ENCODE measurements at places on chromosomes 6 and 20. TPM values are rescaled to one million over a fixed set of nuclear protein-coding genes. Genes with fewer than 3 reads are reported as not detected.

GRCh38 chr20:18719426-18719825, 94.2 kb upstream of the SCP2D1 start:
- no peaks in the 10 kb centered on the region for H3K36me3 ChIP-seq
- H3K4me3 ChIP-seq: no peak overlapping the region
- H3K4me1 ChIP-seq: no peaks in the 10 kb centered on the region
- H3K27ac ChIP-seq: no peak overlapping the region
- no peak for DNase-seq

- peaks cover 5% of the 10 kb centered on the region for H3K4me1 ChIP-seq
- no peak for DNase-seq
- H3K27me3 ChIP-seq: no peaks in the 10 kb centered on the region
- H3K36me3 ChIP-seq: no peaks in the 10 kb centered on the region
- H3K4me3 ChIP-seq: no peak overlapping the region
Measured at GRCh38 chr6:163539101-163539762, 124.7 kb downstream of the QKI start.

GRCh38 chr6:35686873-35687555, 1.7 kb downstream of the FKBP5 start:
- H3K4me1 ChIP-seq: no peaks in the 10 kb centered on the region
- no peak for DNase-seq
- H3K27me3 ChIP-seq: no peaks in the 10 kb centered on the region
- peak overlapping the region; percentile 87 for H3K4me3 ChIP-seq

GRCh38 chr6:37305841-37306425, 47.9 kb upstream of the RNF8 start:
- no peak overlapping the region for H3K27ac ChIP-seq
- H3K4me1 ChIP-seq: no peaks in the 10 kb centered on the region
- H3K36me3 ChIP-seq: peaks cover 3% of the 10 kb centered on the region

- no peaks in the 10 kb centered on the region for H3K4me1 ChIP-seq
- no peak overlapping the region for H3K27ac ChIP-seq
- H3K27me3 ChIP-seq: no peaks in the 10 kb centered on the region
- peak; percentile 76 for DNase-seq
- H3K4me3 ChIP-seq: no peak overlapping the region
- H3K36me3 ChIP-seq: no peaks in the 10 kb centered on the region
Measured at GRCh38 chr20:31849306-31849930, 4.0 kb upstream of the FOXS1 start.

DNA sequence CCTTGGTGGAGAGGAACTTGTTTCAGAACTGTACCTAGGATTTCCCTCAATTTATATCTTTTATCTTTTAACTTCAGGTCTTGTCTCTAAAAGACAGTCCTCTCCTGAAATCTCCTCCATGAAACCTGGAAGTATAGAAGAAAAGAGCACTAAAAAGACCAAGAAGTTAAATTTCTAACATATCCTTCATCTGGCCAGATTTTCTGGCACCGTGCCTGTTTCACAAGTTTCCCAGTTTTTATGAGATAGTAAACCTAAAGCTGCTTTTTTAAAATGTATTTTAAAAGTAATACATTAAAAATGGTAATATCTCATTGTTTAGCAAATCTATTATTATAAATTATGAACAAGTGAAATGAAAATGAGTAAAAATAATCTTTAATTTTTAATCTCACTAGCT, 348.3 kb upstream of the RSPO3 start:
- H3K4me1 ChIP-seq: no peaks in the 10 kb centered on the region
- no peaks in the 10 kb centered on the region for H3K27me3 ChIP-seq
- DNase-seq: no peak
- H3K4me3 ChIP-seq: no peak overlapping the region

GRCh38 chr6:16108921-16109658, 19.8 kb upstream of the MYLIP start:
- no peaks in the 10 kb centered on the region for H3K36me3 ChIP-seq
- peak overlapping the region; percentile 14 for H3K27ac ChIP-seq
- peaks cover 8% of the 10 kb centered on the region for H3K4me1 ChIP-seq
- H3K27me3 ChIP-seq: no peaks in the 10 kb centered on the region
- peak; percentile 46 for DNase-seq
- no peak overlapping the region for H3K4me3 ChIP-seq

DNA sequence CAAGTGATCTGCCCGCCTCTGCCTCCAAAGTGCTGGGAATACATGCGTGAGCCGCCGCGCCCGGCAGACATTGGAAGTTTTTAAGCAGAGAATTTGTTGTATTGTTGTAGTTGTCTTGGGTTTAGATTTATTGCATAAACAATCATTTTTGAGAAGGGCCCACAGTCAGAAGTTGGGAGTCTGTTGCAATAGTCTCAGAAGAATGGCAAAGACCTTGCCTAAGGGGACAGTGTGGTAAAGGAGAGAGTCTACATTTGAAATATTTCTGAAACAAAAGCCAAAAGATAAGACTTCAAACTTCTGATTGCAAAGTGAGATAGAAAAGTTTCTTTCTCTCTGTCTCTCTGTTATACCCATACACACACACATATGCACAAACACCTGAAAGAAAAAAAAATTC, 22.5 kb downstream of the HFE start:
- no peak overlapping the region for H3K27ac ChIP-seq
- no peaks in the 10 kb centered on the region for H3K36me3 ChIP-seq
- H3K4me1 ChIP-seq: no peaks in the 10 kb centered on the region
- H3K4me3 ChIP-seq: no peak overlapping the region
- no peak for DNase-seq
- H3K27me3 ChIP-seq: no peaks in the 10 kb centered on the region

- H3K4me3 ChIP-seq: no peak overlapping the region
- H3K4me1 ChIP-seq: no peaks in the 10 kb centered on the region
- H3K27ac ChIP-seq: no peak overlapping the region
- DNase-seq: no peak
- H3K36me3 ChIP-seq: no peaks in the 10 kb centered on the region
- no peaks in the 10 kb centered on the region for H3K27me3 ChIP-seq
Measured at GRCh38 chr6:118488631-118489030, 59.5 kb upstream of the PLN start.

- H3K4me3 ChIP-seq: peak overlapping the region; percentile 47
- peaks cover 27% of the 10 kb centered on the region for H3K4me1 ChIP-seq
- H3K27me3 ChIP-seq: peaks cover 46% of the 10 kb centered on the region
Measured at GRCh38 chr6:98833307-98834059, 891 bp upstream of the POU3F2 start.

GRCh38 chr6:700490-700889, 7.6 kb upstream of the EXOC2 start:
- no peak overlapping the region for H3K4me3 ChIP-seq
- no peaks in the 10 kb centered on the region for H3K4me1 ChIP-seq

GRCh38 chr20:17556837-17557674, 12.8 kb upstream of the DSTN start:
- peaks cover 19% of the 10 kb centered on the region for H3K4me1 ChIP-seq
- no peaks in the 10 kb centered on the region for H3K27me3 ChIP-seq
- peak overlapping the region; percentile 85 for H3K27ac ChIP-seq
- peak; percentile 81 for DNase-seq

DNA sequence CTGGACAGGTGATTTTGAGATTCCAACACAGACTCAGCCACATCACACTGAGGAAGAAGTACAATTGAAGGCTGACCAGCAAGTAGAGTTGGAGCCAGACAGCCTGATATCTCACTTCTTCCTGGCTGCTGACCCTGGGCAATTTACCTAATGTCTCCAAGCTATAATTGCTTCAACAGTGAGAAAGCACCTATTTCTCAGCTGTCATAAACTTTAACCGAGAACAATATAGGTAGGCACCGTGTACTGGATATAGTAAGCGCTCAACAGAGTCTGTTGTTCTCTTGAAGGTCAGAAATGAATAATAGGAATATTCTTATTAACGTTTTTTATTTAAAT, 28.3 kb downstream of the STX7 start:
- DNase-seq: no peak
- no peaks in the 10 kb centered on the region for H3K36me3 ChIP-seq
- no peaks in the 10 kb centered on the region for H3K27me3 ChIP-seq

DNA sequence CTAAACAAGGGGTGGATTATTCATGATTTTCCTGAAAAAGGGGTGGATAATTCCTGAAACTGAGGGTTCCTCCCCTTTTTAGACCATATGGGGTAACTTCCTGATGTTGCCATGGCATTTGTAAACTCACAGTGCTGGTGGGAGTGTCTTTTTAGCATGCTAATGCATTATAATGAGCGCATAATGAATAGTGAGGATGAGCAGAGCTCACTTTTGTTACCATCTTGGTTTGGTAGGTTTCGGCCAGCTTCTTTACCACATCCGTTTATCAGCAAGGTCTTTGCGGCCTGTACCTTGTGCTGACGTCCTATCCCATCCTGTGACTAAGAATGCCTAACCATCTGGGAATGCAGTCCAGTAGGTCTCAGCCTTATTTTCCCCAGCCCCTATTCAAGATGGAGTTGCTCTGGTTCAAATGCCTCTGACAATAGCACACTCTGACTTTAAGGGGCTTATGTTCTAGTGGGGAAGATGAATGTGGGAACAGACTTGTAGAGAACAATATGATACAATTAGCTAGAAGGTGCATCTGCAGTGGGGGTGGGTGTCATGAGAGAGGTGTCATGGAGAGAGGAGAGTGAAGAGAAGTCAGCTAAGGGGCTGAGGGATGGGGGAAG, 4.2 kb upstream of the GPR31 start:
- no peak overlapping the region for H3K4me3 ChIP-seq
- no peaks in the 10 kb centered on the region for H3K4me1 ChIP-seq
- H3K36me3 ChIP-seq: no peaks in the 10 kb centered on the region
- no peaks in the 10 kb centered on the region for H3K27me3 ChIP-seq
- DNase-seq: no peak
- no peak overlapping the region for H3K27ac ChIP-seq

DNA sequence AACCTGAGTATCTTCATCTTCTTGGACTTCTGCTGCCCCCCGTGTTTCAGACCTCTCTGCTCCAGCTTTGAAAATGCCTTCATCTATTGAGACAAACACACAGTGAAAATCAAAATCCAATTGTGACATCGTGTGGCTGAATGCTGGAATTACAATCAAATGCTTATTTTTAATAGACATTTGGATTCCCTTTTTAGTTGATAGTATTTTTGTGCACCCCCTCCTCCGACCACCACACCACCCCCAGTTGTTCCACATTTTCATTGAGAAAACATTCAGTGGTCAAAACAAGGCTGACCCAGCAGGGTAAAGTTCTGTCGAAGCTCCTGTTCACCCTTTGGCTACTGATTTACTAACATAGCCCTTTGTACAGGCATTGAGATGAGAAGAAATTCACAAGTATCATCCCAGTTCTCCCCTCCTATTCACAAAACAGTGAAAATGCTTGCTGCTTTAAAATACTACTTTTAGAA, 79.0 kb downstream of the NRSN1 start:
- H3K27ac ChIP-seq: no peak overlapping the region
- H3K27me3 ChIP-seq: no peaks in the 10 kb centered on the region
- H3K4me3 ChIP-seq: no peak overlapping the region
- H3K4me1 ChIP-seq: no peaks in the 10 kb centered on the region

DNA sequence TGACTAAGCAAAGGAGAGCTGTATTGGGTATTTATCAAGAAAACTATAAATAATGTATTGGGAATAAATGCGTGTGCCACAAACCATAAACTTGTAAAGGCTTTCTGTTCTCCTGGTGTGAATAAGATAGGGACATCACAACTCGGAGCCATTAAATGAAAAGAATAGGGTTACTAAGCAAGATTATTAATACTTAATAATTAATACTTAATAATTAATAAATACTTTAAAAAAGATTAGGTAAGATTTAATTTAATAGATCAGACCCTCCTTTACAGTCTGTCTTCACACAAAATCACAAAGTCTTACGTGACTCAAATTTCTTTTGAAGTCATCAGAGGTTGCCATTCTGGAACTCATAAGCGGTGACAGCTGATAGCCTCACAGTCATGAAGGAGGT, 648.9 kb downstream of the PRKN start:
- no peaks in the 10 kb centered on the region for H3K4me1 ChIP-seq
- H3K27ac ChIP-seq: no peak overlapping the region
- no peaks in the 10 kb centered on the region for H3K27me3 ChIP-seq
- no peaks in the 10 kb centered on the region for H3K36me3 ChIP-seq
- H3K4me3 ChIP-seq: no peak overlapping the region

- H3K27ac ChIP-seq: peak overlapping the region; percentile 80
- H3K4me3 ChIP-seq: peak overlapping the region; percentile 13
- no peak for DNase-seq
- no peaks in the 10 kb centered on the region for H3K27me3 ChIP-seq
- H3K36me3 ChIP-seq: no peaks in the 10 kb centered on the region
Measured at GRCh38 chr6:3355358-3356055, 96.8 kb downstream of the PSMG4 start.

DNA sequence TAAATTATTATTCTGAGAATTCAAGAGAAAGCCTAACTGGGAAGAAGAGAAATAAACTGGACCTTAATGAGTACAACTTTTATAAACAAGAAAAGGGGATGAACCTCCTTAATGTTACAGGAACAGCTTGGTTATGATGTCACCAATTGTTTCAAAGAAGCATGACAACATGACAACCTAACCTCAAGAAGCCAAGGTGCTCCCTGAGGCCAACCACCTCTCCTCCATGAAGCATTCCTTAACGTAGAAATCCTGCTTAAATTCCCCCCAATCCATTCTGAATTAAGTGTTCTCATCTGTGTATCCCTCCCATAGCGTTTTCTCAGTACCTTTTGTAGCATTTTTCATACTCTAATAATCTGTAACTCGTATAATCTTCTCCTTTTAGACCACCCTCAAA, 1.7 kb downstream of the HBS1L start:
- H3K27ac ChIP-seq: no peak overlapping the region
- no peaks in the 10 kb centered on the region for H3K36me3 ChIP-seq
- H3K27me3 ChIP-seq: no peaks in the 10 kb centered on the region
- peaks cover 8% of the 10 kb centered on the region for H3K4me1 ChIP-seq
- no peak for DNase-seq
- peak overlapping the region; percentile 88 for H3K4me3 ChIP-seq

The IMPG1 gene
- total RNA-seq: 0.04 TPM

The SLC17A3 gene
- not detected for total RNA-seq

The GPX5 gene
- total RNA-seq: not detected

The LY6G6F gene
- not detected for total RNA-seq

The NKAPL gene
- total RNA-seq: 0.32 TPM

The TP53TG5 gene
- total RNA-seq: not detected

The ZC2HC1B gene
- total RNA-seq: not detected

The PBOV1 gene
- not detected for total RNA-seq

The CST1 gene
- not detected for total RNA-seq

The PCK1 gene
- 0.28 TPM for total RNA-seq

The GRIK2 gene
- 3.4 TPM for total RNA-seq
